ENCODE measurements at places on chromosomes 12 and 14.

GRCh38 chr12:66235626-66236281 is 46.7 kb downstream of the IRAK3 start:
- DNase-seq = no peak

- DNase-seq = no peak
Measured at GRCh38 chr12:6263931-6264330, 46.6 kb upstream of the PLEKHG6 start.

- no peak for DNase-seq
Measured at GRCh38 chr12:123726244-123726643, 14.1 kb downstream of the ATP6V0A2 start.

DNA sequence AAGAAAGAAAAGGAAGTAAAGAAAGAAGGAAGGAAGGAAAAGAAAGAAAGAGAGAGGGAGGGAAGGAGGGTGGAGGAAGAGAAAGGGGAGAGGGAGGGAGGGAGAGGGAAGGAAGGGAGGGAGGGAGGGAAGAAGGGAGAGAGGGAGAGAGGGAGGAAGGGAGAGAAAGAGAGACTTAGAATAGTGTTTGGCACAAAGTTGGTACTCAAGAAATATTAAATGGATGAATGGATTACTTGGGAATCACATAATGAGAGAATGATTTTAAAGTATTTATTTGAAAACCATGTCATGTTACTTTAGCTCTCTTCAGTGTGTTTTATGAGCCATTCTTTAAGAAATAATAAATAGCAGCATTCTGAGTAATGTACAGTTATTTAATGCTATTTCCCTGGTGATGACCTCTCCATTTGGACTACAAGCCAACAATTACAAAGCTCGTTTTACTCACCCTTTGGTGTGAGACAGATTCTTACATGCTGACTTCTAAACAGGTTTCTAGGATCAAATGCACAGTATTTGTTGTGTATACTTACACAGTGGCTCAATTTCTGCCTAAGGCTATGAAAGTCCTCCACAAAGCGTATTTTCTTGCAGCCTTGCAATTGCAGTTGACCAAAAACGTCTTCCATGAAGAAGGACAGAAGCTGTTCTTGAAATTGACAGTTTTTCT is 861 bp downstream of the IL26 start:
- no peak for DNase-seq

GRCh38 chr14:36600431-36600830 is 18.0 kb upstream of the NKX2-8 start:
- no peak for DNase-seq

- no peak for DNase-seq
Measured at GRCh38 chr12:123998344-123998990, 25.5 kb downstream of the ZNF664 start.

DNA sequence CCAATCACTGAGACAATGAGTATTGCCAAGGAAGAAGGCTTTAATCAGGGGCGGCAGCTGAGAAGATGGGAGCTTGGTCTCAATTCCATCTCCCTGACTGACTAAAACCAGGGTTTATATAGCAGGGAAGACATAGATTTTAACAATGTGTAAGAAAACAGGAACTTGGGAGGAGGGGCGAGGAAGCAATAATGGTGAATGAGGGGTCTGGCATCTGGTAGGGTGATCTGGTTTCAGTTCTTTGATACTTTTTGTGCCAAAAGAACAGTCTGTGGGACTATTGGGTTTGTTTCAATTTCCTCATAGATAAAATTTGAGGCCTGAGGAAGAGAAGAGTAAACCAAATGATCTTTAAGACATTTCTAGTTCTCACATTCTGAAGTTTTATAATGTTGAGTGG is 49.2 kb downstream of the FUT8 start:
- DNase-seq = no peak

- DNase-seq = no peak
Measured at GRCh38 chr14:85058150-85058549, 471.8 kb upstream of the FLRT2 start.

DNA sequence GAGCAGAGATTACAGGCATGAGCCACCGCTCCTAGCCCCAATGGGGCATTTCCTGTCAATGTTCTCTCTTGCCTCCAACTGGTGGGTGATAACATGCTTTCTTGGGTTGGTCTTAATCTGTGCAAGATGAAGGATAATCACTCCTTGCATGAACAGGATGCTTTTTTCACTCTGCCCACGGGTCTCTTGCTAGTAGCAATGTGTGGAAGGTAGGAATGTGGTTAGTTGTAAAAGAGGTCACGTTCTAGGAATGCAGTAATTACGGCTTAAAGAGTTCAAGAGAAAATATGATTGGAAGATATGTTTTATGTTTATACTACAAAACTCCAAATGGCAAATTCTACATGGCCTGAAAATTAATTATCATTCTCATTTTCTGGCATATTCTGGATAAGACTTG is 10.5 kb downstream of the RNASE10 start:
- no peak for DNase-seq

DNA sequence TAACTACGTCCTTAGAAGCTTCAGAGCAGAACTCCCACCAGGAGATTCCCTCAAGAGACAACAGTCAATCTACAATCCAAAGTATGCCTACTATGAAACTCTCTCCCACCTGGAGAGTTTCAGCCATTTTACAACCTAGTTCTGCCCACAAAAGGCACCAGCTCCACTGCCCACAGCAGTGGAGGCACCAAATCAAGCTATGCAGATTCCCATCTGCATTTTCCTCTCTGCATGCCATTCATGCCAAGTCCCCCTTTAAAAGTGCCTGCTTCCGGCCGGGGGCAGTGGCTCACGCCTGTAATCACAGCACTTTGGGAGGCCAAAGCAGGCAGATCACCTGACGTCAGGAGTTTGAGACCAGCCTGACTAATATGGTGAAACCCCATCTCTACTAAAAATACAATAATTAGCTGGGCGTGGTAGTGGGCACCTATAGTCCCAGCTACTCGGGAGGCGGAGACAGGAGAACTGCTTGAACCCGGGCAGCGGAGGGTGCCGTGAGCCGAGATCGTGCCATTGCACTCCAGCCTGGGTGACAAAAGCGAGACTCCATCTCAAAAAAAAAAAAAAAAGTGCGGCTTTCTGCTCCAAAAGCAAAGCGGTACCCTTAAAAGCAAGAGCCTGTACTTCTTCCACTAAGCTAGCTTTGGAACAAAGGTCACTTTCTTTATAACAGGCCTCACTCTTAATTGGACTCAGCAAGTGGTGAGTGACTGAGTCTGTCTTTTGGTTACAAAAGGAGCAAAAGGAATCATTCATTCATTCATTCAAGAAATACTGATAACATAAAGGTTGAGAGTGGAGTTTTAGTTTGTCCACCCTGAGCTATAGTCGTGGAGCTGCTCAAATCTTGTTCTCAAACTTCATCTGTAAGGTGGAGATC is 10.1 kb upstream of the DLGAP5 start:
- no peak for DNase-seq

- DNase-seq = no peak
Measured at GRCh38 chr14:39568809-39569538, 136.7 kb upstream of the FBXO33 start.

- DNase-seq = no peak
Measured at GRCh38 chr12:88309546-88309945, 167.4 kb downstream of the TMTC3 start.

DNA sequence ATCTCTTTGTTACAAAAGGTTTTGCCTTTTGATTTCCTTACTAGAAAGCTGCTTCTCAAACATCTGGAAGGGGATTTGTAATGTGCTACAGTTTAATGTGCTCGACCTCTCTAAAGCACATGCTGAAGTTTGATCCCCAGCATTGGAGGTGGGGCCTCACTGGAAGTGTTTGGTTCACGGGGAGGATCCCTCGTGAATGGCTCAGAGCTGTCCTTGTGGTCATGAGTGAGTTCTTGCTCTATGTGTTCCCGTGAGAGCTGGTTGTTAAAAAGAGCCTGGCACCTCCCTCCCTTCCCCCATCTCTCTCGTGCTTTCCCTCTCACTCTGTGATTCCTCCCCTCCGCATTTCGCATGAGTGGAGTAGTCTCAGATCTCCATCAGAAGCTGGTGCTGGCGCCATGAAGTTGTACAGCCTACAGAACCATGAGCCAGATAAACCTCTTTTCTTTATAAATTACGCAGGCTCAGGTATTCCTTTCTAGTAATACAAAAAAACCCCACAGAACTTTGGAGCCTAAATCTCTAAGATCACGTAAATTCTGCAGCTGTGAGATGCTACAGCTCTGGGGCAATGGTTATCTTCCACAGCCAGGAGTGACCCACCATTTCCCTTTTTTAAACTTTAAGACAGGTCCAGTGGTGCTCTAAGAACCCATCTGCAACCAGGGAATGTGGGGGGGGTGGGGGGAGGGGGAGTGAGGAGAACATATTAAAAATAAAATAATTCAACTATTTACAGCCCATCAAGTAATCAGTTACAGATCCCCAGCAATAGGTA is 214.4 kb downstream of the FOXN3 start:
- DNase-seq = no peak

- DNase-seq = no peak
Measured at GRCh38 chr12:116544656-116545055, 14.5 kb upstream of the MAP1LC3B2 start.

DNA sequence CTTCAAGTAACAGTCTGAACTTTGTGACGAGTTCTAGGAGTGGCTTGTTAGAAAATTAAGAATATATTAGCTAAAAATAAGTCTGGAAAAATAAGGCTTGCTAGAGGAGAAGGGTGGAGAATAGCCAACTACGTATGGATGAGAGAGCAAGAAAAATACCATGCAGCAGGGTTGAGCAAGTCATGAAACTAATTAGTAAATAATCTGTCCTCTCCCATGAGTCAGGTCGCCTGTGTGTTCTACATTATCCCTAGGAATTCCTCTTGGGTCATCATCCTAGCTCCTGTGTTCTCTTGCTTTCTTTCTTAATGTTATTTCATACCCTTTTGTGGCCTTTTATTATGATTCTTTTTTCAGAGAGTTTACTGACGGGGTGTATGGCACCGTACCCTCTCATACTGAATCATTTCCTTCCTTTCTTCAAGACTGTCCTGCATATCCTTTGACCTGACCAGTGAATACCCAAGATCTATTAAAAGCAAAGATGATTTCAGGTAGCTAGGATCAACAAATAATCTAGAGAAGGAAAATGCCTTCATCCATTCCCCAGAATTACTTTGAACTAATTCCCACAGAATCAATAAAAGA is 177.2 kb upstream of the NPAS3 start:
- no peak for DNase-seq

DNA sequence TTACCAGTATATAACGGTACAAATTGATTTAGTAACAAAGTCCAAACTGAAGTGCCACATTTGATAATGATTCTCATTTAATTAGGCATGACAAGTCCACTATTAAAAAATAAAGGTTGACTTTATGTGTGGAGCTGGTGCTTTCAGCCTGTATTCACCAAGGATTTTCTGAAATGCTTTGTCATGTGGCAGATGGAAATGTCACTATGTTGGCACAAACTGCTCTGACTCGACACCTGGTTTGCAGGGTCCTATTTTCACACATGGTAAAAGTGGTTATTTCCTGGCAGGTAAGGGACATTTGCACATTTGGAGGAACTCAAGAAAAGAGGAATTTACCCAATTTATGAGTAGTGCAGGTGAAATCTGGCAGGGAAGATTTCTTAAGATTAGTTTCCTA is 572.6 kb upstream of the MDGA2 start:
- DNase-seq = no peak

- DNase-seq = no peak
Measured at GRCh38 chr12:6430124-6430989, 14.4 kb upstream of the CD27 start.

- DNase-seq = no peak
Measured at GRCh38 chr12:45794422-45794821, 64.9 kb downstream of the ARID2 start.

DNA sequence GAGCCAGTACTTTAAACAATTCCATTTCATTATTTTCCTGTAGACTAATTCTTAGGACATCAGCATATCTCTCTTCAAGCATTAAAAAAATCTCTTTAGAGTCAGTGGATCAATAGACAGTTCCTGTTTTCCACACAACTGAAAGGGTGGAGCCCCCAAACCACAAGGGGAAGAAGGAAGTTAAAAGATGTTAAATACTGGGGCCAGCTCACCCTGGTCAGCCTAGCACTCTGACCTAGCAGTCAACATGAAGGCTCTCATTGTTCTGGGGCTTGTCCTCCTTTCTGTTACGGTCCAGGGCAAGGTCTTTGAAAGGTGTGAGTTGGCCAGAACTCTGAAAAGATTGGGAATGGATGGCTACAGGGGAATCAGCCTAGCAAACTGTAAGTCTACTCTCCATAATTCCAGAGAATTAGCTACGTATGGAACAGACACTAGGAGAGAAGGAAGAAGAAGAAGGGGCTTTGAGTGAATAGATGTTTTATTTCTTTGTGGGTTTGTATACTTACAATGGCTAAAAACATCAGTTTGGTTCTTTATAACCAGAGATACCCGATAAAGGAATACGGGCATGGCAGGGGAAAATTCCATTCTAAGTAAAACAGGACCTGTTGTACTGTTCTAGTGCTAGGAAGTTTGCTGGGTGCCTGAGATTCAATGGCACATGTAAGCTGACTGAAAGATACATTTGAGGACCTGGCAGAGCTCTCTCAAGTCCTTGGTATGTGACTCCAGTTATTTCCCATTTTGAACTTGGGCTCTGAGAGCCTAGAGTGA is at the start of gene LYZ:
Gene LYZ, plus strand, starts transcription at position 220 of the 777 bp plus-strand sequence. Its CDS starts 28 bp downstream, at position 248.
- no peak for DNase-seq

GRCh38 chr14:72830356-72830755 is 63.5 kb downstream of the DPF3 start:
- DNase-seq = no peak

DNA sequence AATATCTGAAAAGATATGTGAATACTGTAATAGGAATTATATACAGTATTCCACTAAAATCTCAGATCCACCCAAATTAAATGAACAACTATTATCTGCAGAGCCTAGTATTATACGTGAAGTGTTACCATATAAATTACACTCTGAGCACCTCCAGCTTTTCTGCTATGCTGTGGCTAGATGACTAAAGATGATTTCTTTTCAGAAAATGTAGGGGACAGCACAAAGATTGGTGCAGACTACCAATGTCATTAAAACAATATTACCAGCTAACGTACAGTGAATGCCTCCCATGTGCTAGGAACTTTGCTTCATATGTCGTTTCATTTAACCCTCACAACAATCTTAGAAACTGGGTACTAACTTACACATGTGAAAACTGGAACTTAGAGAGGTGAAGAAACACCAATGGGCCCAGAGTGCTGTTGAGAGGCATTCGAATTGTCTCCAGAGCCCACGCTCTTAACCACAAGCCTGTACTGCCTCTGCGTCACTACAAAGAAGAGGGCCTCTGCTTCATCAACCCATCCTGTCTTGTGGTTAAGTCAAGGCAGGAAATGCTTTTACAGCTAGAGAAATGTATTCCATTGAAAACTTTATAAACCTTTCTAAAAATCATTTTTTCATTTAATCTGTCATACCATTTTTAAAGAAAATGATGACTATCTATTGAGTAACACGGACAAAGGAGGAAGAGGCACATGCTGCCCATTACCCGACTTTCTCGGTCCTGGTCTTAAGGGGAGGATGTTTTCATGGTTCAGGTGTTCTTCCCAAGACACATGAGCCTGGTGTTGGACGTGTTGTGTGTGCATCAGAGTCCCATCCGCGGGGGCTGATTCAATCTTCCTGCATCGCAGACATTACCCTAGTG is 1.3 kb downstream of the GPR65 start:
- DNase-seq = peak; percentile 41
